Right kidney (tissue), 9 donors: ENCODE measurements at places on chromosomes 3 and 15.

DNA sequence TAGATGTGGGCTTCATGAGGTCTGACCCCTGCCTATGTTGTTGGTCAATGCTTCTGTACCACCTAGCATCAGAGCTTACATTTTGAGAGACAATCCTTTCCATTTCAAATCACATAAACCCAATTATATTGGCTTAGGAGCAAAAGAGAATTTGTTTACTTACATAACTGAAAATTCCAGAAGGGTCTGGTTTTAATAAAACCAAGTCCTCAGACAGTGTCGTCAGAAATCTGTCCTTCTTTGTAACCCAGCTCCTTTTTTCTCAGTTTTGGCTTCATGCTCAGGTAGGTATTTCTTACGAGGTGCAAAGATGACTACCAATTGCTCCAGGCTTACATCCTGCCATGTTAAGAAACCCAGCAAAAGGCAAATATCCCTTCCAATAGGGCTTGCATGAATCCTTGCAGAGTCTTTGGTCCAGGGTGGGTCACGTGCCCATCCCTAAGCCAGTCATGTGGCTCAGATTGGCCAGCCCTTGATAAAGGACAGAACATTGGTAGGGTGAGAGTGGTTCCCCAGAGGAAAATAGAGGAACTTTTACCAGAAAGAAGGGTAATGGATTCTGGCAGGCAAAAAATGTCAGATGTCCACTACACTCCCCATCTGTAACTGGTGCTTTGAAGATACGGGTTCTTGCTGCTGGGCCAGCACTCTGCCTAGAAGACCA is 50.2 kb upstream of the VILL start:
- no peak for DNase-seq

DNA sequence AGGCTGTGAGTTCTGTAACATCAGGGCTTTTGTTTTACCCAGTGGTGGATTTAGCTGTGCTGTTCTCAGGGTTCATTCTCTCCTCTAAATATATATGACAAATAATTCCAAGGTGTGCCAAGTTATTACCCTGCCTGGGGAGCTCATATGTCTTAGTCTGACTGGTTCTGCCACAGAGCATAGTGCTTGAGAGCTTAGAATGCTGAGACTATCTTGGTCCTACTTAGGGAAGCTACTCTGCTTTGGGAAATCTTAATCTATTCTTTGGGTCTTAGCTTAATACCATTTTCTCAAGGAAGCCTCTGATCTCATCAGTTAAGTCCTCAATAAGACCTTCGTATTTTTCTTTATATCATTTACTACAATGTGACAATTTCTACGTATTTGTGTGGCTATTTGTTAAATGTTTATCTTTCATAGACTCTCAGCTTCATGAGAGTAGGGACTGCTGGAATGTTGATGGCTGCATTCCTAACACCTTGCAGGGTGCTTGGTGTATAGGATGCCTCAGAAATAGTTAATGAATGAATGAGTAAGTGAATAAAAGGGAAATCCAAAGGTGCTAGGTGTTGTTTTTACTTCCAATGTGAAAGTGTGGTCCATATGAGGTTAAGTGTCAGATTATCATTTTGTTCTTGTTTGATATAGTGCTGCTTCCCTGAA is 1.8 kb downstream of the OTOL1 start:
- no peak for DNase-seq

DNA sequence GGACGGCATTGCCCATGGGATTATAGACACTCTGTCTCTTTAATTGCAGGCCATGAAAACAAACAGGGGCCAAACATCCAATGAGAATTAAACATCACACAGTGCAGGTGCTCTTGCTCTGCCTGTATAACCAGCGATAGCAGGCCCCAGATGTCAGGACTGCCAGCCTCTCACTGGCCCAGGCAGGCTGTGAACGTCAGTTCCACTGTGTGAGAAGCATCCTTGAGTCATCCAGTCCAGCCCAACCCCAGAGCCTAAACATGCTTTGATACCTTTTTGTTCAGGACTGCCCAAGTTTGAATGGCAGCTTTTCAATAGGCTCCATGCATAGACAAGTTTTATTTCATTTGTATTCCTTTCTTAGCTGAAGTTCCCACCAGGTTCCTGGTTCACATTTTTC is 189.8 kb downstream of the SLCO3A1 start:
- DNase-seq = no peak

GRCh38 chr3:184228376-184229137 is 828 bp upstream of the VWA5B2 start:
- DNase-seq = peak; percentile 16

- peak; percentile 49 for DNase-seq
Measured at GRCh38 chr3:141360888-141361598, 7.3 kb upstream of the ZBTB38 start.

DNA sequence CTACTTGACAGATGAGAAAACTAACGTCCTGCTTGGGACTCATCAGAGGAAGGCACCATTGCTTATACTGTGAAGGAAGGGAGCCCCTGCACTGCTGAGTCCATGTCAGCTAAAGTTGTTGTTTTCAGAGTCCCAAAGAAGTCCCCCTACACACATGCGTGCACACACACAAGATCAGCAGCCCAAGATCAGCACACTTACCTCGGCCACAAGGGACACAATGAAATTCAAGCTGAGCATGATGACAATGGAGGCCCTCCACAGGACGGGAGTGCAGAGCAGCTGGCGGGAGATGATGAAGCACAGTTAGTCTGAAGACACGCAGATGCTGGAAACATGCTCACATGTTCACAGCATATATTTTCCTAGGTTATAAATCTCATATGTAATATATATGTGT is 28.6 kb upstream of the ATP13A5 start:
- DNase-seq = no peak

DNA sequence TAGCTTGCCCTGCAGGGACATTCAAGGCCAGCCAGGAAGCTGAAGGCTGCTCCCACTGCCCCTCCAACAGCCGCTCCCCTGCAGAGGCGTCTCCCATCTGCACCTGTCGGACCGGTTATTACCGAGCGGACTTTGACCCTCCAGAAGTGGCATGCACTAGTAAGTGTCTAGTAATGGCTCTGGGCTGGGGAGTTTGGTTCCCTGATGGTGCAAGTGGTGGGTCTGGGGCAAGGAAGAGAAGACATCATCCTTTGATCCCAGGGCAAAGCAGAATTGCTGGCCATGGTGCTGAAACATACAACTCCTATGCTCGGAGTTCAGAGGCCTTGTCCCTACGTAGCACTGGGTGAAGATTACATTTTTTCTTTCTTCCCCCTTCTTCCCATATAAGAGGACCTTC is 311.4 kb downstream of the EPHB1 start:
- peak; percentile 16 for DNase-seq

DNA sequence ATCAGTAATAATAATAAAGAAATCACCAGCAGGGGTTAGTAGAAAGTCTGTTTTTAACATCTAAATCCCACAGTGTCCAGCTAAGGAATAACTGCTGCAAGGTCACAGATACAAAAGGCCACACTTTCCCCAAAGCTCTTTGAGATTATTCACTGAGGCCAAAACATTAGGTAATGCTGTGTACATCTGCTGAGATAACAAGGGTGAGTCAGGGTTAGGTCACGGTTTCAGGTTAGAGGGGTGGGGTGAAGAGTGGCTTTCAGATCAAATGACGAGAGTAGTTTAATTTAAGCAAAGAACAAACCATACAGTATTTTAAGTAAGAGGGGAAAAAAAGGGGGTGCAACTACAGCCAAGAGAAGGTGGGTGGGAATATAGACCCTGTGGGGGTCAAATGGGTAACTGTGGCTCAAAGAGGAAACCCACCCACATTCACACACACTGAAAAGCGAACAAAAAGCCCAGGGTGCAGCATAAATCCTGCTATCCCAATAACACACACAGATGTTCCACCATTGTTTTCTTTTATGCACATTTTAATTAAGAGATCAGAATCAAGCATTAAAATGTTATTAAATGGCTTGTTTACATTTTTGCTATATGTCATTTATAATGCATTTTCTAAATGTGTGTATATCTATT is 412.9 kb downstream of the TIGIT start:
- no peak for DNase-seq

DNA sequence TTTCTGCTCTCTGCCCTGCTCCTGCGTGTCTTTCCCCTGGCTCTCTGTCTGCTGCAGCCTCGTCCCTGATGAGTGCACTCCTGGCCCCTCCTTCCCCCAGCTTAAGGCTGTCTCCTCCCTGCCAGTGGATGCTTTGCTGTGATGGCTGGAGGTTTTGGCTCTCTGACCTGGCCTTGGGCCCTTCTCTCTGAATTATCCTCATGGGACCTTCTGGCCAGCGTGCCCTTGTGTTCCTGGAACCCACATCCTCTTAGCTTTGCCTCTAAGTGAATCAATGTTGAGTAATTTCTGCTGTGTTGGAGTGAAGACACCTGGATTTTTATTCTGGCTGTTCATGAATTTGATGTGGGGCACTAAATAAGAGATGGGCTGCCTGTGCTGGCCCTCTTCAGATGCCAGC is 9.8 kb upstream of the TNFAIP8L3 start:
- no peak for DNase-seq
